Smooth muscle cell of the coronary artery (primary cell): ENCODE measurements at places on chromosomes 12 and 14. TPM values are rescaled to one million over a fixed set of nuclear protein-coding genes. Genes with fewer than 3 reads are reported as not detected.

Gene NACA
- 1,430 and 1,456 TPM in 2 replicates for total RNA-seq

Gene SERPINA3
- total RNA-seq, result 5.3 and 15.9 TPM in 2 replicates

Gene RNASE2
- not detected in 2 replicates for total RNA-seq

Gene ARHGDIB
- 3.9 and 78.3 TPM in 2 replicates for total RNA-seq

Gene NAV3
- 39.5 and 102 TPM in 2 replicates for total RNA-seq

Gene TAS2R7
- total RNA-seq, result not detected in 2 replicates

Gene SLC6A15
- 0.08 and 12.2 TPM in 2 replicates for total RNA-seq

Gene ACRBP
- 0.23 TPM in 1 of 2 replicates, not detected in the other for total RNA-seq
